ENCODE measurements at places on chromosomes 1 and 21.
A peak's percentile ranks its signal among the peaks of the same experiment; 100 is the strongest.

DNA sequence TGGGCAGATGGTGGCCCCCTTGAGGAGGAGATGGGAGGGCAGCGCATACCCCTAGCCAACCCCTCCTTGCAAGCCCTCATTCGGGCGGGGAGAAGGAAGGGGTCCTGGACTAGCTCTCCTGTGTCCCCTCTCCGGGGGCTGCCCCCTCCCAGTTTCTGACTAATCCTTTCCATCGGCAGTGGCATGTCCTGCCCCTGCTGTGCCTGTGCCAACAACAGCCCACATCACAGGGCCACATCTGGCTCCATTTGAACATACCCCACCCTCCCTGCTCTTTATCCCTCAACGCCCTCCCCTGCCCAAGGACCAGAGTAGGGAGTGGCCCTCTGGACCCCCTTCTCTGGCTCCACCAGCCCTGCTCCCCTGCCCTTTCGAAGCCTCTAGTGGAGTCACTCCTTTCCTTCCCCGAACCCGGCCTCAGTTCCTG, 11.0 kb upstream of the LMNA start:
- no peak for DNase-seq

GRCh38 chr1:85865213-85865612, 157.0 kb upstream of the ZNHIT6 start:
- DNase-seq = no peak

DNA sequence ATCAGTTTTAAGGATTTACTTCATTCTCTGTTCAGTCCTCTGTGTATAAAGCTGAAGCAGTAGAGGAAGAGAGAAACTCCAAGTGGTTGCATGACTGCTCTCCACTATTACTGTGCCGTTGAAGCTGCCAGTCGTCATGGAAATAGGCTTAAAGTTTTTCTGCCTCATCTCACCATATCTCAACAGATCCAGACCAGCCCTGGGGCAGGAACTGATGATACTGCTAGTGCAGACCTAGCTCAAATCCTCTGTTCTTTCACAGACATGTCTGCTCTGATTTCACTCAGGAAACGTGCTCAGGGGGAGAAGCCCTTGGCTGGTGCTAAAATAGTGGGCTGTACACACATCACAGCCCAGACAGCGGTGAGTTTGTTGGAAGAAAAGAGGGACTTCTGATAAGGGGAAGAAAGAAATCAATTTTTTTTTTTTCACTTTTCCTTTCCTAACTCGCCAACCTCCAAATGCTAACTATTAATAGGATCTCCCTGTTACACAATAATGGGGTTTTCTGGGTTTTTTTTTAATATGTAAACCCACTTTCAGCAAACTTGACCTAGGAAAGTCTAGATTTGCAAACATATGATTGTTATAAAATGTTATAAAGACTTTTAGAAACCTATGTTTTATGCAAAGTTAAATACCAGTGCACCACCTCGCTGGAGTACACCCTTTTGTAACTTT, 22.2 kb upstream of the STRIP1 start:
- DNase-seq = no peak

GRCh38 chr1:219757890-219758289, 145.0 kb upstream of the ZC3H11B start:
- no peak for DNase-seq

DNA sequence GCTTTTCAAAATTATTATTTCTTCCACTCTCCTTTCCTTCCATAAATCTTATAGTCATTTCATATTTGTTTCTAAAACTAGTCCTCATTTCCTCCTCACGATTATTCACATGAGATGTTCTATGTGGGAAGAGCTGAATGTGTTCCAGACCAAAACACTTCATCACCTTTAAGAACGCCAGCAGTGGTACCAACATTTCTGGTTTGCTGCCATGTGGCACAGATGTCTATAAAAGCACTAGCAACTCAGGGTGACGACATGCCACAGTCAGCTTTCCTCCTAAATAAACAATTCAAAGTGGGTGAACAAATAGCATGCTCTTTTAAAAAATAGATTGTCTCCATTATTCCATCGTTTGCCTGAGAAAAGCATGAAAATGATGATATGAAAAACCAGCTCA, 1217.8 kb upstream of the ADGRL2 start:
- no peak for DNase-seq

- DNase-seq = no peak
Observed at GRCh38 chr1:9676815-9677393, 25.4 kb downstream of the PIK3CD start.

DNA sequence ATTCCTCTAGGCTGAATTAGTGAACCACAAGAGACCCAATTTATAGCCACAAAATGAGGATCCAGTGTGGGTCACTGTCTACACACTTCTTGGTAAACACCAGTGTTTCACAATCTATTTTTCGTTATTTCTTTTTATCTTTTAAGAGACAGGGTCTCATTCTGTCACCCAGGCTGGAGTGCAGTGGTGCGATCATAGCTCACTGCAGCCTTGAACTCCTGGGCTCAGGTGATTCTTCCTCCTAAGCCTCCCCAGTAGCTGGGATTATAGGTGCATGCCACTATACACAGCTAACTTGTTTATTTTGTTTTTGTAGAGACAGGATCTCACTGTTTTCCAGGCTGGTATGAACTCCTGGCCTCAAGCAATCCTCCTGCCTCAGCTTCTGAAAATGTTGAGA, 29.3 kb upstream of the SLC45A3 start:
- no peak for DNase-seq

- no peak for DNase-seq
Observed at GRCh38 chr21:37074546-37074945, 1.5 kb downstream of the TTC3 start.

DNA sequence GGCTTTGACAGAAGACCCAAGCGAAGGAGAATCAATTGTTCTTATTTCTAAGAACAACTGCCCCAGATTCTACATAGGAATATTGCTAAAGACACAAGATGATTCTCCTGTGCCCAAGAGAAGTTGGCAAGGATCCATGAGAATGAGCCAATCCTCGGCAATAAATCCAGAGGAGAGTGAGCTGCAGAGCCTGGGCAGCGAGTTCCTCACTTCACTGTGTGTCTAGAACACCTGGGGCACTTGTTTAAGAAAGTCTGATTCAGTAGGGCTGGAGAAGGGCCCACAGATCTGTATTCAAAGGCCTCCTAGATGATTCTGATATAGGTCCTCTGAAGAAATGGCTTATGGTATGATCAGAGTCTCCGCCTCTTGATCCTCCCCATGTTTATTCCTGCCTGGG, 31.8 kb downstream of the GADD45A start:
- no peak for DNase-seq

DNA sequence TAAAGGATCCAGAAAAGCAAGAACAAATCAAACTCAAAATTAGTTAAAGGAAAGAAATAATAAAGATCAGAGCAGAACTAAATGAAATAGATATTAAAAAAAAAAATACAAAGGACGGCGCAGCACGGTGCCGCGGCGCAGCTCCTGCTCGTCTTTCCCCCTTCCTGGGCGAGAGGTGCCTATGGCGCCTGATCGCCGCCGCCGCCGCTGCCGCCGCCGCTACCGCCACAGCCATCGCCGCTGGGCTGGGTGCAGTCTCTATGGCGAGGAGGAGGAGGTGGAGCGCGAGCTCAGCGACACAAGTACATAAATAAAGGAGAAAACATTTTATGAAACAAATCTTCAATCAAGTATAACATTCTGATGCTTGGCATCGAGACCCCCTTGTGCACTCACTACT, 77.6 kb upstream of the VANGL1 start:
- peak; percentile 58 for DNase-seq

GRCh38 chr1:62536865-62537264, 60.5 kb upstream of the ANGPTL3 start:
- no peak for DNase-seq

DNA sequence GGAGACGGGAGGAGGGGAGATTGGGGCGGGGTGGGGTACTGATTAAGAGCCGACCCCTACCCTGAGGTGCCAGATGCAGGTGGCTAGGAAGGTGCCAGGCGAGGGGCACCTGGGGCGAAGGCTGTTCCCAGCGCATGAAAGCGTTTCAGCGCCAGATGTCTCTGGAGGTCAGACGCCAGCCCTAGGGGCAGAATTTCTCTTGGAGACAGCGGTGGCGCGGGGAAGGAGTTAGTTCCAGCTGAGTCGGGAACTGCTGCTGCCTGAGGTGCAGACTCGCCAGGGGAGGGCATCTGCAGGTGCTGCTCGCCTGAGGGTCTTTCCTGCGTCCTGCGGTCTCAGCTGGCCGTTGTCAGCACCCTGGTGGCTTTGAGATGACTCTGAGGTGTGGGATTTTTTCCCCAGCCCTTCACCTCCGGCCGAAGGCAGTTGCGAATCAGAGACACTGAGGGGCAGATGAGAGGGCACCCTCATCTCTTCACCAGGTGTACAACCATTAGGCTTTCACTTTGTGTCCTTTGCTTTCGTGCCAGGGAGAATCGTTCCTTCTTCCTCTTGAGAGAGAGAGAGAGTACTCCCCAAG, 539 bp downstream of the CGN start:
- peak; percentile 58 for DNase-seq

GRCh38 chr21:39456665-39457064, 4.9 kb downstream of the SH3BGR start:
- DNase-seq = no peak

DNA sequence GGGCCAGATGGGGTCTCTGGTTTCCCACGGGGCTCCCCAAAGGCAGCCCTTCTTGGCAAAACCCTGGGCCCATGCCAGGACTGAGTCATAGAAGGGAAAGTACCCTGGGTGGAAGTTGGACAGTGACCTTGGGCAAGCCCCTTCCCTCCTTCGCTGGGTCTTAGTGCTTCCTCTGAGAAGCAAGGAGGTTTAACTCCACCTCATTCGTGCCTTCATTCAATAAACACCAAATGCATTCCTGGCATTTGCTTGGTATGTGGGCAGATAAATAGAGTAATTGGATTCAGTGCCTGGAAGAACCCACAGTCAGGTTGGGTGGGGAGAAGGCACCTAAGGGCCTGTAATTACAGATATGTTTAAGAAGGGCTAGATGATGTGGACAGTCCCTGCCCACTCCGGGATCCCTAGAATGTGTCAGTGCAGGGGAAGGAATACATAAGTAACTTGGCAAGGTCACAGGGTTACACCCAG, 36.3 kb upstream of the CITED4 start:
- no peak for DNase-seq

DNA sequence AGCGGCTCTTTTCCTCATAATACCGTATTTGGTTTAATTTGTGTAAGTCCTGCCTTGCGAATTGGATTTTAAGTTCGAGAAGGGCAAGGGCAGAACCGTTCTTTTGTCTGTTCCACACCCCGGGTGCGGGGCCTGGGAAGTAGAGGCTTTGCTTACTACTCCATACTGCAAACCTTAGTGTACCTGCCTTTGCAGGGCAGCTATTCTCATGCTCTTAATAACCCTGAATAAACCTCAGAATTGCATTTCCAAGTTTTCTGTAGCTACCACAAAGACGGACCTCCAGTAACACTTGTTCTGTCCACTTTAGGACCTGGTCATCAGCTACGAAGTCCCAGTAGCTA, 657 bp upstream of the HNRNPU start:
- peak; percentile 34 for DNase-seq

- DNase-seq = no peak
Observed at GRCh38 chr1:208048904-208049303, 138.0 kb upstream of the CD34 start.

DNA sequence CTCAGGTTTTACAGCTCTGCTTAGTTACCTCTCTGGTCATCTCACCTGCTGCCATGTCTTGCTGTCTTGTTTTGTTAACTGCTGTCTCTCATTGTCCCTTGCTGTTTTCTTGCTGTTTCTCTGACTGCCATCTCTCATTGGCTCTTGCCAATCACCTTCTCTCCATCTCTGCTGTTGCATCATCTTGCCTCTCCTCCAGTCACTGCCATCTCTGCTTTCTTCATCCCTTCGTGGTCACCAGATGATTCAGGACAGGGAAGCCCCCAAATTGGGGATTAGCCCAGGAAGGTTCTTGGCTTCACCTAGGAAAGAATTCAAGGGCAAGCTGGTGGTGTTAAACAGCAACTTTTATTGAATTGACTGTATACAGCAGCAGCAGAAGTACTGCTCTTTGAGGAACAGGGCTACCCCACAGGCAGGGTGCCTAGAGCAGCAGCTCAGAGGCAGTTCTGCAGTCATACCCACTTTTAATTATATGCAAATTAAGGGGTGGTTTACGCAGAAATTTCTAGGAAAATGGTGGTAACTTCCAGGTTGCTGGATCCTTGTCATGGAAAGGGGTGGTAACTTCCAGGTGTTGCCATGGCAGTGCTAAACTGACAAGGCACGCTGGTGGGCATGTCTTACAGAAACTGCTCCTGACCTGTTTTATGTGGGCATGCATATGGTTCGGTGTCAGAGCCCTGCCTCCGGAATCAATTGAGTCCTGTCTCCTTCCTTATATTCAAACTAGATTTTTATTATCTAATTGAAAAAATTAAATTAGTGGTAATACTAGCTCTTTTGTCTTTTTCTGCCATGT, 33.4 kb downstream of the SUCO start:
- DNase-seq = no peak

DNA sequence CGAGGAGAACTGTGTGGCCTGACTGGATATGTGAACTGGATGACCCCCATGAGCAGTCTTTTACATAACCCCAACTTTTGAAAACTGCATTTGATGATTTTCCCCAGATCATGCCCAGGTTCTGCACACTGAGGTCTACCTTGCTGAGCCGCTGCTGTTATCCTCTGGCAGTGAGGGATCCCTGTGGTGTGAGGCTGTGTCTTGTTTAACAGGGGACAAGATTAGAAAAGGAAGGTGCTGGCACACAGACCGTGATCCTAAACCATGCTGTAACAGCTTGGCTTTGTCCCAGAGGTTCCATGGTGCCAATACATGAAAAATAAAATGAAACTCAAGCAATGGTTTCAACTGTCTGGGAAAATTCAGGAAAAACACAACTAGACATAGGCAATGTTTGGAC, 134.2 kb downstream of the ZZZ3 start:
- no peak for DNase-seq

DNA sequence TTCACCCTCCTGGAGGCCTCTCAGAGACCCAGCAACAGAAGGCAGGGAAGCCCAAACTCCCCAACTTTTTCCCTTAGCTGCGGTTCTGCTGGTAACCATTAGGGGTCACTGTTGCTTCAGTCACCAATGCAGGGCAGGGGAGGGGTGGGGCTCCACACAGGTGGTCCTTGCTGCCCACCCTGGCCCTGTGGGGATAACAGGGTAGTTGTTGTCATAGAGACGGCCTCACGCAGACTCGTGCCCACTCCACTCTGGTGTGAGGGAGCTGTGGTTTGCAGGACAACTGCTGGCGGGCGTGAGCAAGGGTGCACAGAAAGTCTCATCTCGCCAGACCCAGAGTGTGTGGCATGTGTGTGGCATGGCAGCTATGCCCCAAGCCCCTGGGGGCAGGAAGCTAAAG, 19.9 kb downstream of the INSRR start:
- peak; percentile 67 for DNase-seq

- DNase-seq = no peak
Observed at GRCh38 chr1:220363196-220363837, 91.1 kb upstream of the RAB3GAP2 start.

DNA sequence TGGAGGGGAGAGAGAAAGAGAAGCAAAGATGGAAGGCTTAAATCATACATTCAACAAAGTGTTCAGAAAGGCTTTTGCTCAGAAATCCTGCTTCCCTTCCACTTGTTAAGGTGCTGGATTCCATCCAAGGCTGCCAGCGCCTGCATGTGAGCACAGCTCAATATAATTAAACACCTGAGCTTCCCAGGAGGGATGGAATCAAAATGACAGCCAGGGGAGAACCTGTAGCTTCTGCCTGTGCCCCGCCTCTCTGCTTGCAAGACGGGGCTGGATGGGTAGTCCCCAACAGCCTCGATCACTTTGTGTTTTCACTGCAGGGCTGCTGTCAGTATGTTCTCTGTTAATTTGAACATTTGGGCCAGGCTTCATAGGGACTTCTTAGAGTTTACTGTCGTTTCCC, 225.7 kb downstream of the KCNH1 start:
- no peak for DNase-seq

- no peak for DNase-seq
Observed at GRCh38 chr1:147163019-147163418, 9.3 kb downstream of the PRKAB2 start.

Data from WTC11 (cell line).